ENCODE measurements at places on chromosomes 3 and 15.

DNA sequence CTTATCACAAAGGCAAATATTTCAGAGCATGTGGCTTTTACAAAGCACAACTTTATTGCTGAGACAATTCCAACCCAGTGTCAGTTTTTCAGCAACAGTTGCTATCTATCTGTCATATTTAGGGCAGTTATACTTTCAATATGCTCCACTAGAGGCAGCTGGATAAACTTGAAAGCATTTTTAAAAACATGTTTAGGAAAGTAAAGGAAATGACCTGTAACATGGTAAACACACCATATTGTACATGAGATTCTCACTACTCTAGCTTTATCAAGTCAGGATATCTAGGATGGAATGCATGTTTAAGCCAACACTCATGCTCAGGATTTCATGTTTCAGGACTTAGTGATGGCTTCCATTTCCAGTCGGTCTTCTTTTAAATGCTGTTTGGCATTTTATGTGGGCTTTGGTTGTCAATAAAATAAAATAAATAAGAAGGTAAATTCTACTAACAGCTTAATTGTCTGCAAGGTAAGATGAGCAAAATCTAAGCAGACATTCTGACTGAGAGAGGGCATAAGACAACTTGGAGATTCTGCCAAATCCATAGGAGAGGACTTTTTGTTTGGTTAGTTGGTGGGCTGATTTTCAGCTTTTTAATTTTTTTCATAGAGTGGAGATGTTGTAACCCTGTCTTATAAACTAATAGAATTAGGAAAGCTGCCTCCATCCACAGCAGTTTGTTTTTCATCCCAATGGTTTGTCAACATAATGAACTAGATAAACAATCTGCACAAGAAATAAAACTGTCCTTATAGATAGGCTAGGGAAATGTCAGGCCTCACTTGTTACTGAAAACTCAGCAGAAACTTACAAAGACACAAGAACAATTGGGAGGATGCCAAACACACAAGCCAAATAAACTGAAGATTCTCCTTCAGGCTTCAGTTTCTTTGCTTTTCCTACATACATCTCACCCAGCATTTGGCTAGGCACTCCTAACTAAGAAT lies 63.4 kb upstream of the CPB1 start:
- DNase-seq = no peak

GRCh38 chr3:77889616-77890015 lies 849.7 kb downstream of the ROBO2 start:
- no peak for DNase-seq

- no peak for DNase-seq
Measured at GRCh38 chr3:74571118-74571517, 43.3 kb downstream of the CNTN3 start.

DNA sequence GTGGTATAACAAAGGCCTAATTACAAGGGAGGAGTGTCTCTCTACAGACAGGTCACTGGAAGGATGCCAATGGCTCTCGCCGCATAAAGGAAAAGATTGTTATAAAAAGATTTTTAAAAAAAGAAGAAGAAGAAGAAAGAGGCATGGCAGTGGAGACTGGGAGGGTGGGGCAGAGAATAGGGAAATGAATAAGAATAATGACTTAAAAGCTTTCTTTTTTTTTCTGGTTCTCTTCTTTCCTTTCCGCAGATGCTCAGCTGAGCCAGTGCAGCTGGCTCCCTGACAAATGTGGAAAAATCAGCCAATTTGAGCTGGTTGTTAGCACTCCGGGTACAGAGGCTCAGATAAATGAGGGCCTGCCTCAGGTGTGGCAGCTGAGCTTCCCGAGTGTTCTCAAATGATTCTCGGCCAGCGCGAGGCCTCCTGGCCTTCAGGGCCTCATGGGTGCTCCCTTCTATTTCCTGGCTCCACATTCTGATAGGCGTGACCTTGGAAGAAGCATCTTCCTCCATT lies 234.1 kb downstream of the RORA start:
- DNase-seq = no peak

- DNase-seq = no peak
Measured at GRCh38 chr3:68893600-68894239, 38.6 kb downstream of the TAFA4 start.

- DNase-seq = no peak
Measured at GRCh38 chr3:107882881-107883280, 207.9 kb downstream of the CD47 start.

GRCh38 chr3:67288466-67289106 lies 290.5 kb downstream of the KBTBD8 start:
- DNase-seq = no peak

GRCh38 chr3:114441386-114441785 lies 147.6 kb downstream of the TIGIT start:
- no peak for DNase-seq

Data from ELF-1 (cell line).